ENCODE measurements at places on chromosomes 5 and 9.
A peak's percentile ranks its signal among the peaks of the same experiment; 100 is the strongest.

DNA sequence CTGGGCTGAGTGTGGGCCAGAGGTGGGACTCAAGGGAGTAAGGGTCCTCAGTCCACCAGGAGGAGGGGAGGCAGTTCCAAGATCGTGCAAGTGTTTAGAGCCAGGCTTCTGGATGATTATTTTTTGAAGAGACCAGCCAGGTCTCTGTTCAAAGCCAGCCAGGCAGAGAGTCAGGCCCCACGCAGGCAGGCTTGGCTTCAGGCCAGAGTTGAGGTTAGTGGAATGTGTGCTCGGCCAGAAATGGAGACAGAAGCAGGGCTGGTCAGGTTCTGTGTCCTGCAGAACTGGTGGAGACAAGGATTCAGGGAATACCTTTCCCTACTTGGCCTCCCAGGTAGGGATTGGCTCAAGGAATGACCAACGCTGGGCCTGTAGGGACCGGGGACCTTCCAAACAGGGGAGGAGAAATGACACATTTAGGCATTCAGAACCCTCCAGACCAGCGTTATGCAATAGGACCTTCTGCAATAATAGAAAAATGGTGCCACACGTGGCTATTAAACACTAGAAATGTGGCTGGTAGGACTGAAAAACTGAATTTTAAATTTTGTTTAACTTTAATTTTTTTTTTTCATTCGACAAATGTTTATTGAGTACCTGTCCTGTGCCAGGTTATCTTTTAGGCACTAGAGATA is 106.2 kb downstream of the CMYA5 start:
- no peak for DNase-seq

GRCh38 chr5:153520952-153521351 is 30.5 kb downstream of the GRIA1 start:
- no peak for DNase-seq

DNA sequence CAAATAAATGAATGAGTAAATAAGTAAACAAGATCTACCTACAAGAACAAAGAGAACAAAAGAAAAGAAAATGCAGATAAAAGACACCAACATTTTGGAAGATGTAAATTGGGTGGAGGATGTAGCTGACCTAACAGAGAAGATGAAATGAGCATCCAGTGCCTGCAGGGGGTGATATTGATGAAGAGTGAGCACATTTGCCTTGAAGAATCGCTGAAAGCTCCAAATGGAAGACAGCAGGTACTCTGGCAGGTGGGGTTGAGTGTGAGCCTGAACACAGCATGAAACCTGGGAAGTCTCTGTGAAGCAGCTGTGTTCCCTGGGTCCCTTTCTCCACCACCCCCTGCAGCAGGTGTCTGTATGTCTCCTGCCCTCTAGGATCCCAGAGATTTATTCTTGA is 125.6 kb downstream of the NXNL2 start:
- no peak for DNase-seq

- no peak for DNase-seq
These were observed 383.1 kb upstream of the KLF4 start for GRCh38 chr9:107872457-107873192.

DNA sequence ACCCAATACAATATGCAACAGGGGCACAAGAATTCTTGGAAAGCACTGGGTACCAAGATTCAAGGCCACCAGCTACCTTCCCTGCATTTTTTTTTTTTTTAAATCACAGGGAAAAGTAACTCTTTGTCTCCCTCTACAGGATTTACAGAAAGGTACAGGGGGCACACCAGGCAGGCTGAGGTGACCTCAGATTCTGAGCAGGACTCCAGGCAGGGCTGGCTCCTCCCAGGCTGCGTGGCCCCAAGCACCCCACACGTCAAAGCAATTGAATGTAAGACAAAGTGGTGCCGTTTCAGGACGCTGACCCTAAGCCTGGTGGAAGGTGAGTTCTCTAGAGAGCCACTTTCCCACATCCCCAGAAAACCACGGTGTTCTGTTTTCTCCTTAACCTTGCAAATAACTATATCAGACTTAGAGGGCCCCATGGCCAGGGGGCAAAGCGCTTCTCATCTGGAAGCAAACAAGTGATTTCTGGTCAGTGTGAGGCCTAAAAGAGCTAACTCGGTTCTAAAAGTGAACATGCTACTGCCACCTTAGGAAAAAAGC is 222.6 kb downstream of the ROR2 start:
- DNase-seq, result peak; percentile 80

GRCh38 chr5:126430631-126431030 is 7.4 kb downstream of the GRAMD2B start:
- no peak for DNase-seq

DNA sequence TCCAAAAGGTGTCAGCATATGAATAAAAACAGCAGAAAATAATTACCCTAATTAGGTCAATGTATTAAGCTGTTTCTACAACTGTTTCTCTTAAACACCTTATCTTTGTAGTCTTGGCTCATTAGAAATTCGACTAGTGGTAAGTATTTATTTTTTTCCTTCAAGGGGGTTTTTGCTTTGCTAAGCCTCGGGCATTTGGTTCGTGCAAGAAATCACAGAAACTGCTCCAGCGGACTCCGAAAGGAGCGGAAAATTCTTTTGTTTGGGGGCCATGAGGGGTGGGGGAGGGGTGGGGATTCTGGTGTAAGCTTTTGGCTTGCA is 757 bp downstream of the ZBED3 start:
- no peak for DNase-seq

DNA sequence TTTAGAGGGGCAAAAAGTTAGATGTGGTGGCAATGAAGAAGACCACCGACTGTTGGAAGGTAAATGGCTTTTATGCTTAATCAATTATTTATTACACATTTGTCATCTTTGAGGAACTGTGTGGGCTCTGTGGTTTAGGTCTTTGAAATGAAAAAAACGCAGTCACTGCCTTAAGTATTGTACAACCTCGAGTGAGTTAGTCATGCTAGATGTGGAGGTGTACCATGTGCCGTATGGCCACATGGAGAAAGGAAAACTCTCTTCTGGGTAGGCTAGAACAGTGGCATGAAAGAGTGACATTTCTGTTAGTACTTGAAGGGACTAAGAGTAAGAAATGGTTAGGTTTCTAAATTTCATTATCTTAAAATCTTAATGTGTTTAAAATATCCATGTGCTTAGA is 166.1 kb downstream of the HACD4 start:
- DNase-seq, result no peak

- no peak for DNase-seq
These were observed 17.7 kb downstream of the MARVELD2 start for GRCh38 chr5:69432412-69433206.

DNA sequence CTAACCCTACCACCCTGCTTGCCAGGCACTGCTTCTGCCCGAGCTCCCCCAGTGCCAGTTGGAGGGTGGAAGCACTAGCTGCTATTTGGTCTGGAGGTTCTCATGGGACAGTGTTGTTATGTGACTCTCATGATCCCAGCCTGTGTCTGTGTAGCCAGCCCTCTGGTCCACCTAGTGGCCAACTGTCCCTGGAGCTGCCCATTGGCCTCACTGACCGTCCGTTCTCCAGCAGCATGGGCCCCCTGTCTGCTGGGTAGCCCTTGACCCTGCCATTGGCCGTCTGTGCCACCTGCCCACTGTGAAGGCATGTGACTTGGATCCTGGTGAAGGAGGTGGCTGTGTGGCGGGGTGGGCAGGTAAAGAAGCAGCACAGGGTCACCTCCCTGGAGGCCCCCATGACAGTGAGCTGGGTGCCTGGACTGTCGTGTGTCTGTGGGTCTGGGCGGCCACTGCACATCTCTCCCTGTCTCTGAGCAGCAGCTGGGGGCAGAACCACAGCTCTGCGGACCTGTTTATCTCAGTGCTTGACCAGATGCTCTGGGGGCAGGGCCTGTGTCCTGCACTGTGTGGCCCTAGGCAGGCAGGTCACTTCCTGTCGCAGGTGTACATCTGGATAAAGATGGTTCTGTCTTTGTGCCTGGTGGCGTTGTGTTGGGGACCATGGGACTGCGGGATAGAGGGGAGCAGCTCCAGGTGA is 11.4 kb downstream of the PHF2 start:
- DNase-seq, result no peak

Measured in activated CD4-positive, alpha-beta T cell treated with anti-CD3 and anti-CD28 coated beads, Interleukin-2, amount 10 ng/mL, durations not matched to agents 24 days and 14 days (primary cell).